ENCODE measurements at places on chromosomes 1 and 21. TPM values are rescaled to one million over a fixed set of nuclear protein-coding genes. Genes with fewer than 3 reads are reported as not detected.

Gene FCRLB
- 1.6 TPM for total RNA-seq

Gene ETNK2
- 17.5 TPM for total RNA-seq

Gene INSRR
- total RNA-seq = 0.09 TPM

Gene HPCAL4
- total RNA-seq = 0.29 TPM

Gene PRR9
- not detected for total RNA-seq

- no peak for DNase-seq
Measured at GRCh38 chr1:204735042-204735441, 49.5 kb upstream of the LRRN2 start.

DNA sequence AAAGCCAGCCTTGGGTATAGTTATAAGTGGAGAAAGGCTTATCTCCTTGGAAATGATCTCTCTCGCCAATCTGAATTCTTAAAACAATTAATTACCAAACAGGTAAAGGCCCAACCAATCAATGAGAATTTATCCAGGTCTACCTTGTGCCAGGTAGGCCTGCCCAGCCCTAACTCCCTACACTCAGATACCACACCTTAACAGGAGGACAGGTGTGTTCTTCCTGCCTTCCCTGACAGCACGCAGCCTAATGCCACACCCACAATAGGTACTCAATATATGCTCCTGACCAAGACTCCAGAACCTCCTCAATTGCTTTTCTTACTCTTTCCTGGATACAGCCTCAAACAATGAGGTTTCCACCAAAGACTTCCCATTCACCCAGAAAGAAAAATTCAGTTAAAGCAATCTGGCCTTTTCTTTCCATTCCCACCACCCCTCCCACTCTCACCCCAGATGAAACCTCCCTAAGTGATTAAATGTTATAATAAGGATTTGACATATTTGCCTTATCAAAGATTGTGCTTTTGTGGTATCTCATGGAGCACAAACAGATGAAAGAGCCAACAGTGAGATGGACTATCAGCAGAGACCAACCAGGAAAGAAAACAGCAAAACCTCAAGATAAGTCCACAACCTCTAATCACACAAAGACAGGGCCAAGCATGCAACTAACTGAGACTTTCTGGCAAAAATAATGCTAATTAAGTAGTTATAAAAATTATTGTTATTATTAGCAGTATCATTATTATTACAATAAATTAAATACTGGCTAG lies 25.6 kb downstream of the TRABD2B start:
- no peak for DNase-seq

DNA sequence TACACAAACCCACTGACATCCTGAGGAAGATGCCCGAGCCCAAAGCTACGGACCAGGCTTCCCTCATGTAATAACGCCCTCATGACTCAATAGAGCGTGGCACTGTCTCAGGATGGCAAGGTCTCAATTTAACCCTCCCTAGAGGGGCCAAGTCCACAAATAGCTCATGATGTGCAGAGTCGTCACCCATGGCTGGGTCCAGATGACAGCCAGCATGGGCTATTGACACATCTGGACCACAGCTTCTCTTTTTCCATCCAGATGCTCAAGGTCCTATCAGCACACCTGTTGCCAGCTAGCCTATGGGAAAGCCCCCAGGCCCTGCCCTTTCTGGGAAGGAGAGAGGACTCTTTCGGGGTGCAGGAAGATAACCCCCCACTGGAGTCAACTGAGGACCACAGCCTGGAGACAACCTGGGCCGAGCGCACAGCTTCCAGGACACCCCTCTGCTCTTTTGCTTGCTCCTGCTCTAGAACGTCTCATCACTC lies 2.8 kb downstream of the LAPTM5 start:
- DNase-seq = peak; percentile 91
